OCI-LY7 (cell line): ENCODE measurements at places on chromosomes 11 and 22.

- peak; percentile 85 for DNase-seq
These were observed 7.6 kb upstream of the SLC39A13 start for GRCh38 chr11:47400768-47401279.

GRCh38 chr22:38309614-38310517 is 7.4 kb downstream of the CSNK1E start:
- DNase-seq, result no peak

GRCh38 chr11:131838016-131838415 is 467.6 kb downstream of the NTM start:
- no peak for DNase-seq

- no peak for DNase-seq
These were observed at the start of gene DKK3 for GRCh38 chr11:12007769-12008737. TSS of gene DKK3 (minus strand) at chr11:12008626. CDS start at chr11:12008582, 44 bp downstream.

GRCh38 chr11:6505577-6506240 is 8.6 kb downstream of the DNHD1 start:
- peak; percentile 65 for DNase-seq

GRCh38 chr11:62688491-62688890 is 839 bp downstream of the LRRN4CL start:
- no peak for DNase-seq

- no peak for DNase-seq
These were observed 121.6 kb downstream of the LDLRAD3 start for GRCh38 chr11:36065436-36065835.

GRCh38 chr11:65180877-65181568 is 705 bp upstream of the CAPN1 start:
- DNase-seq, result peak; percentile 83

- no peak for DNase-seq
These were observed 150.6 kb upstream of the CCDC179 start for GRCh38 chr11:23010790-23011335.

DNA sequence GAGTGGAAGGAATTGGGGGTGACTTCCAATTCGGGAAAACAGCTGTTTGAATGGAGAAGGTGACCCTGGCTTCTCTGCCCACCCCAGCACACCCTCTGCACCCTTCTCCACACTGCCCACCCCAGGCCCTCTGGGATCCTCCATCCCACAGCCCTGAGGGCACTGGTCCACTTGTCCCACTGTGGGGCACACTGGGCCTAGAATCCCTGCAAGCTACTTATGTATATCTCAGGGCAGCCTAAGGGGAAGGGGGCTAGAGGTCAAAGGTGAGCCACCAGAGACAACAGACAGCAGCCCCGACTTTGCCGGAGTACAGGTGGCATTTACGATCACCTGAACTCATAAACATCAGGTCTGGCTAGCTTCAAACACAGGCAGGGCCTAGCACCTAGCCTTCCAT is 673 bp upstream of the SCUBE2 start:
- DNase-seq, result no peak

GRCh38 chr11:833114-833791 is 501 bp downstream of the CD151 start:
- DNase-seq, result no peak
